ENCODE measurements at places on chromosomes 3 and 15.

DNA sequence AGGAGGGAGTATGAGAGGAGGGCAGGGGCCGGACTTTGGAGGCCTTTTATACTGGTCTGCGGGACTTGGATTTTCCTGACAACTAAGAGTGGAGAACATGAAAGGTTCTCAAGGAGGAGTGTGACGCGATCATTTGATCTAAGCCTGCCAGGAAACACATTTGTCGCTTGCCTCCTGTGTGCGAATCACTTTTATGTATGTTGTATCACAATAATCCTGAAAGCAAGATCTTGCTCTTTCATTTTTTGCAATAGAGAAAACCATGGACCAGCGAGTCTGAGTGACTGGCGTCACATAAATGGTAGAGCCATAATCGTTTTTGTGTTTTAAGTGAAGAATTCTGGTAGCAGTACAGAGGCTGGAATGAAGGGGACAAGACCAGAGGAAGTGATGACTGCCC lies 100.7 kb downstream of the ARNT2 start:
- no peak for DNase-seq

GRCh38 chr3:196537319-196537984 lies 22.3 kb upstream of the SMCO1 start:
- no peak for DNase-seq

DNA sequence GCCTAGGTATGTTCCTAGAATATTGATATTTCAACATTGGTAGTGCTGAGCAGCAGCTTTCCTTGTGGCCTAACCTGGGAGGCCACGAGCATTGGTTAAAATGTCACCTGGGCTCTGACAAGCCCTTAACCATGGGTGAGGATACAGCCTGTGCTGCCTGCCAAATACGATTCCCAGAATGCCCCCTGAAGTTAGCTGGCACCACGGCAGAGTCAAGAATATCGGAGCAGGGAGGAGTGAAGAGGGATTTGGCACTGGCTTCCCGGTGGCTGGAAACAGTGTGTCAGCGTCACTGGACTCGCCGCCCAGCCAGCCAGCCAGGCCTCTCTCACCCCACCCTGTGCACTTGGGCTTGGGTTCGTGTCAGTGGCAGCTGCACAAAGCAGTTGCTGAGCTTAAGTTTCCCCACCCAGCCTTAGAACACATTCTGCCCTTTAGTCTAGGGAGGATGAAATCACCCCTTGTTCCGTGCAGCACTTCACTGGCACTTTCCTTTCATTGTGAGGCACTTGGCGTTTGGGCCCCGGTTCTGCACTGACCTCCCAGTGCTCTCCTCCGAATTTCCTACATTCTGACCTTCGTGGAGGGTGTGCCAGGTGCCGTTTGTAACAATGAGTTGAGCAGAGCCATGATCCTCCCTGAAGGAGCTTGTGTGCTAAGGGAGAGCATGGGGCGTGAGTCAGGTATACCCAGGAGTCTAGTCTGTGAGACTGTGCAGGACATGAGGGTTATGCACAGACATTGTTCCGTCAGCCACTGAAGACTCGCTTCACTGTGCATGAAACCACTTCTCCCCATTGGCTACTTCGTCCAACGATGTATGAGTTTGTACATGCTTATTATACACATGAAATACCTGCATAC lies 152.8 kb upstream of the BHLHE40 start:
- DNase-seq, result peak; percentile 87

- DNase-seq, result no peak
Observed at GRCh38 chr3:99974989-99975388, 139.3 kb downstream of the FILIP1L start.

- DNase-seq, result no peak
Observed at GRCh38 chr3:16608816-16609215, 3.6 kb upstream of the DAZL start.

- DNase-seq, result no peak
Observed at GRCh38 chr3:47573190-47574172, 5.2 kb downstream of the CSPG5 start.

DNA sequence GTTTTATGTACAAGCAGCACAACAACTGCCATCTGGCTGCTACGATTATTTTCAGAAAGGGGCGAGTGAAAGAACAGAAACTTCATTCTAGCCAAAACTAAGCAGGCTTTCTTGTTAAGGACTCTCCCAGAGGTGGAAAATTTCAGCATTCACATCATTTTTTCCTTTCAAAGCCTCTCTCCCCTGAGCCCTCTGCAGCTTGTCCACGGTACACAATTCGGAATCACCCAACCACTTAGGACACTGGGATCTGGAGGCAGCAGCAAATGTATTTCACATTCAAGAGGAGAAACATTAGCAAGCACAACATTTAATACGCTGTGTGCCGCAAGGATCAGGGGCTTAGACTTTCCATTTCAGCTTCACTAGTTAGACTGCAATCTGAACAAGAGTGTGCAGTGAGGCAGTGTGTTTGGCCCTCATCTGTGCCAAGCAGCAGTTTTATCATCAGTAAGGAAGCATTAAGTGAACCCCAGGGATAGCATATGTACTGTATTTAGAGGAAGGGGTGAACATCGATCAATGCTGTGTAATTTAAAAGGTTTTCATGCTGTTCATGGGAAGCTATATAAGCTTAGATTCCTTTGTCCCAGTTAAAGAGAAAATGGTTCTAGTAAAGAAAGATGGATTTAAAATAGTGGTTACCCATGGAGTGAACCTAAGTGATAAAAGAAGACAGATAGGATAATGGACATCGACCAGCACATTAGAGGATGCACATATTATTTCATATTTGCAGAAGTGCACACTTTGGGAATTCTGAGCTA lies 504.9 kb downstream of the TBL1XR1 start:
- no peak for DNase-seq

DNA sequence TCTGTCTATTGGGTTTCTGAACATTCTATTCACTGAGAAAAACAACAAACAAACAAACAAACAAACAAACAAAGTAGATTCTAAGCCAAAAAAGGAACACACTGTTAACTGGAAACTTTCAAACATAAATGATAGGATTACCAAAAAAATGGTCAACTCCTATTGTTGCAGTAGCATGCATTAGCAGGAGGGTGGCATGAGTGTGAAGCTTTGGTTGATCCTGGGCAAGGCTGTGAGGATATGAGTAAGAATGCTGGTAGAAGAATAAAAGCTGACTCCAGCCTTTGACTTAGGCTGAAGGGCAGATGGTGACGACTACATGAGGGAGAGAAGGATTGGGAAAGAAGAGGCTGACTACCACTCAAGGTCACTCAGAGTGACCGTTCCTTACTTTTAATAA lies 810.3 kb downstream of the VGLL3 start:
- no peak for DNase-seq

GRCh38 chr3:71241246-71241901 lies 342.2 kb downstream of the FOXP1 start:
- no peak for DNase-seq

- no peak for DNase-seq
Observed at GRCh38 chr3:13288732-13289718, 131.1 kb downstream of the NUP210 start.

GRCh38 chr3:47578119-47578632 lies 489 bp downstream of the CSPG5 start:
- DNase-seq, result peak; percentile 18

DNA sequence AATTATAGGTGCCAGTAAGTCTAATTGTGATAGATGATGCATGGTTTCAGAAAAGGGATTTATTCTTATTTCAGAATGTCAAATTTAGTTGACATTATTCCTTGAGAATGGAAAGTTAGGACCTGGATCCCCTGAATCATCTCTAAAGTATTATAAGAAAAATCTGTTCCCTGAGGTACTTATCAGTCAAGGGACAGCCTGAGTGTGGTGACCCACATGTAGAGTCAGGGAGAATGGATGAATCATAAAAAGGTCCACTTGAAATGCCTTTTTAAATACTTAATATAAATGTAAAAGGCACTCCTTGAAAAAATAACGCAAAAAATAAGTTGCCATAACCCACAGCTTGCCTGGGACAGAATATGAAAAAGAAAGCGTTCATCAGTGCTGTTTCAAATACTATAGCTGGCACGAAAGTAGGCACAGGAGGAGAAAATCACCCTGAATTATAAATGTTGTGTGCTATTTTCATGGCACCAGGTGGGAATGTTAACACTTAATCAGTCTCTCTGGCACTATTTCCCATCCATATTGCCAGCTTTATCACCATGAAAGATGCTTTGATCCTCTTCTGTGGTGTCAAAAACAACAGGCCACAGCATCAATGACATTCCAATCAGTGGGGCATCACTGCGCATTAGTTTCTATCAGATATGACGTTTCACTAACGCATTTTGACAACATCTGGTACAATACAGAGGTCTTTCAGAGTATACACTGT lies 208.5 kb downstream of the EPHA3 start:
- no peak for DNase-seq

DNA sequence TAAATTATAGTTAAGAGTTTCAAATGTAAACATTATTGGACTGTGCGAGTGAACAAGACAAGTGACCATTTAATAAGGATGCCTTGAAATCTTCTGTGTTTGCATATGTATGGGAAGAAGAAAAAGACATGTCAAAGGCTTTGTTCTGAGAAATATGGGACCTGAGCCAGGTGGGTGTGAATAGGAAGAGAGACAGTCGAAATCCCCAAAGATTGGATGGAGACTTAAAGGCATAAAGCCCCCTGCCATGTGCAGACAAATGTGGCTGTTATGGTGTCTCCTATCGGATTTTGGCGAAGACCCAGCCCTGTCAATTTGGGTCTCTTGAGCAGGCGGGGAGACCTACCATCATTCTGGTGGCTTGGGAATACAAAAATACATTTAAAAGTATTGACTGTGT lies 16.9 kb downstream of the FXR1 start:
- no peak for DNase-seq

GRCh38 chr3:115019900-115020299 lies 127.2 kb downstream of the ZBTB20 start:
- DNase-seq, result no peak
